T-helper 2 cell treated with Interferon-gamma antibody and Interleukin-4, amounts not matched to agents 5 μg/mL and 100 μg/mL, for 36 hours (primary cell): ENCODE measurements at places on chromosomes 11 and 22.

GRCh38 chr22:50341977-50342650, 1.0 kb upstream of the PPP6R2 start:
- peak; percentile 84 for DNase-seq

GRCh38 chr11:19715373-19715772, 2.7 kb downstream of the NAV2 start:
- DNase-seq: no peak

GRCh38 chr11:14418801-14419417, 59.9 kb upstream of the RRAS2 start:
- no peak for DNase-seq

DNA sequence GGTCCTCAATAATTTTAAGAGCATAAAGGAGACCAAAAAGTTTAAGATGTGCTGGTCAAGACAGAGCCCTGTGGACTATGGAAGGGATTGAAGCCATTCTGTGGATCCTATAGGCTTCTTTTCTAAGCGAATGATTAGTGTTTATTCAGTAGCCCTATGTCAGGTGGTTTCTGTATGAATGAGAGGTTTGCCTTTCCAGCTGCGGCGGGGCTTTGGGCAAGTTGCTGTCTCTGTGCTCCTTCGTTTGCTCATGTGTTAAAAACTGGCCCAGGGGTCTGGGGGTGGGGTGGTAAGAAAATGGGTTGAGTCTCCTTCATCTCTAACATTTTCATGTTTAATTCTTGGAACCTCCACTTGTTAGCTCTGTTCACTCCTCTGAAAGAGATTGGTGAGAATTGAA, 105.3 kb downstream of the PTPRJ start:
- DNase-seq: no peak

- peak; percentile 66 for DNase-seq
These were observed 640 bp upstream of the ZDHHC8 start for GRCh38 chr22:20130731-20131596.

GRCh38 chr11:86688398-86689179, 16.2 kb upstream of the ME3 start:
- peak; percentile 47 for DNase-seq

GRCh38 chr22:30847583-30847982, 121.0 kb downstream of the MORC2 start:
- no peak for DNase-seq

- DNase-seq: no peak
These were observed 51.5 kb downstream of the RBFOX2 start for GRCh38 chr22:35977136-35977535.

DNA sequence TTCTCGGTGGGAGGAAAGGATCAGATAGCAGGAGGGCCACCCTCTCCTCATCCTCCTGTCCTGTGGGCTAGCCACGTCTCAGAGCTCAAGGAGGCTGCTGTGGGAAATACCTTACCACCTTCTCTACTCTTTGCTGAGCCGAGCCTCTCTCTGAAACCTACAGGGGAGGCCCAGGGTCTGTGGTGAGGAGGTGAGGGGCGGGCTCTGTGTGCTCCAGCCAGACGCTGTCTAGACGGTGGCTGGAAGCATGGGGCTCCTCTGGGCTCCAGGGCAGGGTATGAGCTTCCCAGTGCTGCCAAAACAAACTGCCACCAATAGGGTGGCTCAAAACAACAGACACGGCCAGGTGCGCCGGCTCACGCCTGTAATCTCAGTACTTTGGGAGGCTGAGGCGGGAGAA, 5.5 kb upstream of the TMPRSS6 start:
- no peak for DNase-seq
